Suprapubic skin (tissue), 4 donors: ENCODE measurements at places on chromosomes 7 and 10. TPM values are rescaled to one million over a fixed set of nuclear protein-coding genes. Genes with fewer than 3 reads are reported as not detected.

DNA sequence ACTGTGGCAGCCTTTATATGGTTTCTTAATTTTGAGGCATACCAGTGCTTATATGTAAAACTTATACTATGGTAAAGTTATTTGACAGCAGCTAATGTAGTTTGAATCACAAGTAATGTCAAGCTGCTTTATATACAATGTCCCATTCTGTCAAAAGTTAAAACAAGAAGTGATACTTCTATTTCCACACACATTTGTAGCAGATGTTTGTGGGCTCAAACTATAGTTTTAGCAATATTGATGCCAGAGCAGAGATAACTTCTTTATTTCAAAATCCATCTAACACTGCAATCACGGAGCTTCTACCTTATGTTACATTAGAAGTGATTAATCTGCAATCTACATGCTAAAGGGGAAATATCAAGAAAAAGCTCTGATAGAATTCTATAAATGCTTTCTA lies 149.6 kb downstream of the ADK start:
- no peak for DNase-seq
- H3K4me3 ChIP-seq: no peak overlapping the region
- no peaks in the 10 kb centered on the region for H3K4me1 ChIP-seq
- no peaks in the 10 kb centered on the region for H3K36me3 ChIP-seq

DNA sequence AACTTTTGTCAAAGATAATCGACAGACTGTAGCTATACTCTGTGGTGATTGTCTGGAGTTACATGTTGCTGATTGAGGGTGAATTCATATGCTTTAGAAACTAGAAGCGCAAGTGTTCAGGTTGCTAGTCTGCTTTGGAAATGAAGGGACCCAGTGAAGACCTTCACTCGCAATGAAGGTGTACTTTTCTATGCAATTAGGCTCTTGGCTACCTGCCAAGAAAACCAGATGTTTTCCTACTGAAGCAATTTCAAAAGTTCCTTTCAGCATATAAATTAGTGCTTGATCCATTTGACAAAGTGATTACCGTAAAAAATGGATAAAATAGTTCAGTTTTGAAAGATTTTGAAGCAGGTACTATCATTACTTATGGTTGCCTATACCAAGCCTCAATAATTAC lies 10.0 kb upstream of the STK31 start:
- DNase-seq: no peak
- H3K4me1 ChIP-seq: no peaks in the 10 kb centered on the region
- no peaks in the 10 kb centered on the region for H3K27me3 ChIP-seq
- H3K36me3 ChIP-seq: peaks cover 26% of the 10 kb centered on the region

GRCh38 chr10:3896161-3896560 lies 111.2 kb upstream of the KLF6 start:
- no peak overlapping the region for H3K4me3 ChIP-seq
- no peaks in the 10 kb centered on the region for H3K36me3 ChIP-seq
- no peaks in the 10 kb centered on the region for H3K27me3 ChIP-seq
- no peak for DNase-seq
- H3K27ac ChIP-seq: no peak overlapping the region

DNA sequence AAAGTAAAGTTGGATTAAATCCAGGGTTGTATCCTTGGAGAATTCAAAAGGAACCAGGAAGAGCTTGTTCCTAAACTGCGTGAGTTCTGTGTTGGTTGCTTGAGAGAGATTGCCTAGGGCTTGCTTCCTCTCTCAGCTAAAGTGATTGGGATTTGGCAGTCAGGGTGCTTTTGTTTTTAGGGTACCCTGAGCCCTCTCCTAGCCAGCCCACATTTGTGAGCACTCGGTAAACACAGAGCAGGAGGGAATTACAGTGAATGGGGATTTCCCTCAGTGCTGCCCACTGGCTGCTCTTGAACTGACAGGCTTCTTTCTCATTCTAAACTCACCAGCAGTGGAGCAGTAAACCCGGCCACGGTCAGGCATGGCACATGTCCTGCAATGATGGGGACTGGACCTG lies 146.9 kb downstream of the TPST1 start:
- peaks cover 41% of the 10 kb centered on the region for H3K4me1 ChIP-seq
- no peak overlapping the region for H3K27ac ChIP-seq
- H3K27me3 ChIP-seq: no peaks in the 10 kb centered on the region
- no peak for DNase-seq
- no peaks in the 10 kb centered on the region for H3K36me3 ChIP-seq

DNA sequence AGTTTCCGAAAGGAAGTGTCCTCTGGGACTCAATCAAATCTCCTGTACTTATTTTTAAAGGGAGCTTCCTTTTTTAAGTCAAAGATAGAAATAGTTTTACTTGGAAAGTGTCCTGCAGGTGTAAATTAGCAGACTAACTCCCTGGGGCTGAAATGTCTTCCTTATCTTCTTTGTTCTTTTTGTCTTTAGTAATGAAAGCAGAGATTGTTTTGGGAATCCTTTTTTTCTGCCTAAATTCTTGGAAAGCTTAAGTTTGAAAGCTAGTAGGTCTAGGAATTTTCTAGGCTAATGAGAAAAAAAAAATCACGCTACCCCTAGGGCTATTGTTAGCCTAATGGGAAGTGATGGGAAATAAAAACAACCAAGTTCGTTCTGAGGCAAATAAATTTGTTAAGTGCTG lies 139.1 kb upstream of the CSTF2T start:
- no peak for DNase-seq
- no peak overlapping the region for H3K4me3 ChIP-seq
- H3K4me1 ChIP-seq: no peaks in the 10 kb centered on the region

GRCh38 chr7:92523110-92523509 lies 5.2 kb downstream of the PEX1 start:
- peaks cover 14% of the 10 kb centered on the region for H3K4me1 ChIP-seq
- H3K27me3 ChIP-seq: no peaks in the 10 kb centered on the region
- DNase-seq: no peak
- H3K27ac ChIP-seq: no peak overlapping the region

GRCh38 chr7:96669812-96670211 lies 39.8 kb downstream of the SEM1 start:
- peaks cover 5% of the 10 kb centered on the region for H3K36me3 ChIP-seq
- no peak overlapping the region for H3K27ac ChIP-seq

- H3K36me3 ChIP-seq: no peaks in the 10 kb centered on the region
- H3K4me3 ChIP-seq: no peak overlapping the region
- no peaks in the 10 kb centered on the region for H3K27me3 ChIP-seq
Observed at GRCh38 chr7:69670701-69671100, 72.4 kb downstream of the AUTS2 start.

The EPDR1 gene
- 4.9 TPM for total RNA-seq

The SH3PXD2A gene
- 65.9 TPM for total RNA-seq

The EBLN1 gene
- total RNA-seq: not detected
